Thoracic aorta endothelial cell (primary cell): ENCODE measurements at places on chromosomes 12 and 14. TPM values are rescaled to one million over a fixed set of nuclear protein-coding genes. Genes with fewer than 3 reads are reported as not detected.

Gene HOXC12
- not detected in 2 replicates for total RNA-seq

Gene STYK1
- 12.3 and 14.4 TPM in 2 replicates for total RNA-seq

Gene DAO
- not detected in 2 replicates for total RNA-seq

Gene GON7
- total RNA-seq = 26.4 and 29.5 TPM in 2 replicates

Gene CERS5
- total RNA-seq = 37.9 and 41.9 TPM in 2 replicates

Gene INHBE
- total RNA-seq = not detected in 2 replicates

Gene KRT86
- 0.13 TPM in 1 of 2 replicates, not detected in the other for total RNA-seq

Gene ARID2
- total RNA-seq = 30.1 and 38.5 TPM in 2 replicates

Gene NRIP2
- total RNA-seq = not detected in 2 replicates

Gene COX8C
- total RNA-seq = not detected in 2 replicates

Gene SLC38A2
- total RNA-seq = 823 and 989 TPM in 2 replicates

Gene SERPINA10
- total RNA-seq = not detected in 2 replicates

Gene CISTR
- not detected in 2 replicates for total RNA-seq

Gene NPFF
- total RNA-seq = not detected in 2 replicates

Gene FOXM1
- 29.7 and 54.6 TPM in 2 replicates for total RNA-seq

Gene ENDOU
- 0.13 TPM in 1 of 2 replicates, not detected in the other for total RNA-seq

Gene AMDHD1
- total RNA-seq = 0.13 and 0.14 TPM in 2 replicates
